NCI-H1436 treated with DMSO at 0.1 percent for 48 hours (cell line): ENCODE measurements at places on chromosomes 3 and 15.

DNA sequence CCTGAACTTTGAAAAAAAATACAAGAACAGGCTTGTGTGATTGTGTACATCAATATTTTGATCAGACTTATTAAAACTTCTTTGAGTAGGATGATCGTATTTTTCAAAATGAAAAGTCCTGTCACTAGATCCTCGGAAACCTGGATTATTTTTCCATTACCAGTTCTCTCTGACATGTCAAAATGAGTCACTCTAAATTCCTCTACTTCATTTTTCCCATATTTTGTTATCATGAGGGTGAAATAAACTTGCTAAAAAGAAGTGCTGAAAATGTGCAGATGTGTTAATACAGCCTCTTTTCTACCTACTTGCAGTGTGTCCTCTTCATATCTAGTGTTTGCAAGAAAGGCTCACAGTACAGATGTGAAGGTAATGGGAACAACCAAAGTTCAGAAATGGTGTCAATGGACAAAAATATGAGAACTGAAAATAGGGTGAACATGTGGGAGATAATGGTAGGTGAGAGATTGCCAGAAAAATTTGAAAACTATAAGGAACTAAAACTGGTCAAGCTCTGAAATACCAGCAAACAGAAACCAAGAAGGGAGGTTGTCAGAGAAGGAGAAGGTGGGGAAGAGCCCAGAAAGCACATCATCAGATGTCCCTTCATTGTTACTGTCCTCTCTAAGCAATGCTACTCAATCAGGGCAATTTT lies 108.2 kb downstream of the EOMES start:
- DNase-seq = no peak

DNA sequence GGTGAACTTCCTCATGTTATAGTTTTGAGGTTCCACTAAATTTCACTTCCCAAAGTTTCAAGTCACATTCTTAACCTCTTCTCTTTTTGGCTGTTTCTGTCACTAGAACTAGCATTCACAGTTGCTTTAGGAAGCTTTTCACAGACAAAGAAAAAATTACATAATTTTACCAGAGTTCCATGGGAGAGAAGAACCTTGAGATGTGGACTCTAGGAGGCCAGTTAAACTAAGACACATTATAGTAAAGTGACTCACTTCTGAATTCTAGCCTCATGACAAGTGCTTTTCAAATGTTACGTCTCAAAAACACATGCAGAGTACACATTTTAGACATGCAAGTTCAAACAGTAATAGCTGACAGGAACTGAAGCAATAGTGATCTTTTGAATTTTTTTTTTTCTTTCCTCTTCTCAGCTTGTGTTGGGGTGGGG lies 39.9 kb upstream of the LRTM1 start:
- no peak for DNase-seq

DNA sequence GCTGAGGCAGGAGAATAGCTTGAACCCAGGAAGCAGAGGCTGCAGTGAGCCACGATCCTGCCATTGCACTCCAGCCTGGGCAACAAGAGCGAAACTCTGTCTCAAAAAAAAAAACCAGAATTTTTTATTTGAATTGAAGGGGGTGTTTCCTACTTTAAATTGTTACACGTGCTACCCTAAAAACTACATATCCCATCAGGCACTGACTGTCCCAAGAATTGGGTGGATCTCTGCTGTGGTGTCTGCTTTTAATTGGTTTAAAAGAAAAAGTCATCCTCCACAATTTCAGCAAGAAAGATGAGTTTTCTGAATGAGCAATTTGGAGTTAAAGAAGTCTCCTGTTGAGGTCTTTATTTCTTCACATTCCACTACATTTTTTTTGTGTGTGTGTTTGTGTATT lies 2.1 kb downstream of the PDIA3 start:
- no peak for DNase-seq

DNA sequence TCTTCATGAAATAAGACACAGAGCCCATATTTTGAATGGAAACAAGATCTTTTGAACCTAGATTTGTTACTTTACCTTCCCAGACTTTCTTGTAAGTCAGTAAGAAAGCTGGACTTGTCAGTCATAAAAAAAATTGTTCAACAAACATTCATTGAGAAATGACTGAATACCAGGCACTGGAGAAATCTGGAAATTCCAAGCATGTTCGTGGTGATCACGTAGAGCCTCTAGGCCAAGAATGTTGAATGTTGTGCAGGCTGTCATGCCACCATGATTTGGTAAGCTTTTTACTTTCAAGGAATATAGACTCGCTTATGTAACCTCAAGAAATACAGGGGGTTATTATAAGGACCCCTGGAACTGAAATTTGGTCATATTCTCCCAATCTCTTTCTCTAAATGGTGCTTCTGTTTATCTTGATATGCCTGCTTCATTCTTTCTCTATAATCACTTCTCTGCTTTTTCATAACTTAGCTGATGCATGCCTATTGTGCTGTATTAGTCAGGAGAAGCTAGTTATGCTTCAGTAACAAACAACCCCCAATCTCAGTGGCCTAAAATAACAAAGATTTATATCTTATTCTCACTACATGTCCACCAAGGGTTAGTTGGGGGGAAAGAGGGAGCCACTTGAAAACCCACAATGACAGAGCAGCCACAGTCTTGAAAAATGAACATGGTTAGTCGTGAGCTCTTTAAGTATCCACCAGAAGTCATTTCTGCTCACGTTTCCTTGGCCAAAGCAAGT lies 3.4 kb upstream of the TPM1 start:
- DNase-seq = no peak

DNA sequence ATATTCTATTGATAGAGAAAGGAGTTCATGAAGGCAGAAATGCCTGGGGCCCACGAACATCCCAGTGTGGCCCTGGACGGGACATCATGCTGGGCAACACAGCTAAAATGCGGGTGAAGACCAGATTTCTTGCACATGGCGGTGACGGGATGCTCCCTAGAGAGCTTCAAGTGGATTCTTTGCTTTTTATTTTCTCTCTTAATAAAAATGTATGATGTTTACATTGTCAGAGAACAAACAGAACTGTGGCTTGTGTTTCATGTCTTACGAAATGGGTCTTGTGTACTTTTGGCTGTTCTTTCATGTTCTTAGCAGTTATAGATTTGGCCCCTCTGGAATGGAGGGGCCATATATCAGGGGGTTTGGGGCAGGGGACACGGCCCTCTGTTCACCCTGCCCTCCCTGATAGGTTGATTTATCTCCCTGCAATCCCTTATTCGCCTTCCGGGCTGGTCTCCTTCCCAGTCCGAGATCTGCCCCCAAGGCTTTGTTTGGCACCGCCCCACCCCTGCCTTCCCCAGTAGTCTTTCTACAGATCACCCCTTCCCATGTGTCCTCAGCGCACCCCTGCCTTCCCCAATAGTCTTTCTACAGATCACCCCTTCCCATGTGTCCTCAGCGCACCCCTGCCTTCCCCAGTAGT lies 68.7 kb upstream of the CGNL1 start:
- DNase-seq = no peak

GRCh38 chr3:88084097-88084501 lies 25.0 kb downstream of the ZNF654 start:
- DNase-seq = no peak

DNA sequence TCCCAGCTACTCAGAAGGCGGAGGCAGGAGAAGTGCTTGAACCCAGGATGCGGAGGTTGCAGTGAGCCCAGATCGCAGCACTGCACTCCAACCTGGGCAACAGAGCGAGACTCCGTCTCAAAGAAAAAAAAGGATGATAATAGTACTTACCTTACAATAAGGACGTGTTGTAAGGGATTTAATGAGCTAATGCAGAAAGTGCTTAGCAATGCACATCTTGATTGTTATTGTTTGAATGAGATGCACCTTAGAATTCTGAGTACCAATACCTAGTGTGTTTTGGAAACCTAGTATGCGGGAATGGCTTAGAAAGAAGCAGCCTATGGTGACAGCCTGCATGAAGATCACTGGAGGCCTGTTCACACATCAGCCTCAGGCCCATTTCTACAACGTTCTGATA lies 19.5 kb downstream of the SNUPN start:
- DNase-seq = no peak

GRCh38 chr3:127629467-127630403 lies 750 bp downstream of the PODXL2 start:
- no peak for DNase-seq

- no peak for DNase-seq
Measured at GRCh38 chr15:69784798-69785566, 312.7 kb downstream of the TLE3 start.

DNA sequence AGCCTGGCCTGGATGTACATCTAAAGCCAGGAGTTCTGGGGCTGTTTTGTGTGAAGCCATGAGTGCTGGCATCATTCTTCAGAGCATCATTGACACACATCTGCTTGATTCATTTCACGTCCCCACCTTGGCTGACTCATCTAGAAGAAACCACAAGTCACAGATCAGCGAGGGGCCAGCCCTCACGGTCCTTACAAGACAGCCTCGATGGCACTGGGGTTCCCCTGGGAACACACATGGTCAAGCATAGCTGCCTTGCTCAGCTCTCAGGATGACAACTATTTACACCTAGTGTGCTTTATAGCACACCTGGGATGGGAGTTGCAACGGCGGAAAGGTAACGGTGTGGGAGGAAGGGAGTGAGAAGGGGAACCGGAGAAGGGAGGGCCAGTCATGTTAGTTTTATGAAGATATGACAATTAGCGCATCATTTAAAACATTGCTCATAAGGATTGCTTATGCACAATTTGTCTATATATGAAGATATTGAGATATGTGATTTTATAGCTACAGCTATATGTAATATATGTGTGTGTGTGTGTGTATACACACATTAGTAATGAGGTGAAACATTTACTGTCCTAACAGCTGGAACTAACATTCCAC lies 227.1 kb downstream of the RPLP1 start:
- DNase-seq = no peak

DNA sequence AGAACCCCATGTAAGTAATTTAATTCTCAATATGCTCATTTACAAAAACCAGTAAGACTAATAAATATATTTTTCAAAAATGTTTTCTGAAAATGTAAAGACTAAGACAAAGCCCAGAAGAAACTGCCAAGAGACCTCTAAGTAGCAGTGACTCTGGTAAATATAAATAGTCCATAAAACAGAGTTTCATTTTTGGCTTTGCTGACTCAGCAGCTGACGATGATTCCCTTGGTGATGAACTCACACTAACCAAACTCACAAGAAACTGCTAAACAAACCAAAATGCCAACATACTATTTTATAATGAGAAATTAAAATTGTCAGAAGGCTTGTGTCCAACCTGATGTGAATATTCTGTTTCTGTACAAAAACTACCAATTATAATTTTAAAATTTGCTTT lies 31.5 kb upstream of the IMPG2 start:
- DNase-seq = no peak

DNA sequence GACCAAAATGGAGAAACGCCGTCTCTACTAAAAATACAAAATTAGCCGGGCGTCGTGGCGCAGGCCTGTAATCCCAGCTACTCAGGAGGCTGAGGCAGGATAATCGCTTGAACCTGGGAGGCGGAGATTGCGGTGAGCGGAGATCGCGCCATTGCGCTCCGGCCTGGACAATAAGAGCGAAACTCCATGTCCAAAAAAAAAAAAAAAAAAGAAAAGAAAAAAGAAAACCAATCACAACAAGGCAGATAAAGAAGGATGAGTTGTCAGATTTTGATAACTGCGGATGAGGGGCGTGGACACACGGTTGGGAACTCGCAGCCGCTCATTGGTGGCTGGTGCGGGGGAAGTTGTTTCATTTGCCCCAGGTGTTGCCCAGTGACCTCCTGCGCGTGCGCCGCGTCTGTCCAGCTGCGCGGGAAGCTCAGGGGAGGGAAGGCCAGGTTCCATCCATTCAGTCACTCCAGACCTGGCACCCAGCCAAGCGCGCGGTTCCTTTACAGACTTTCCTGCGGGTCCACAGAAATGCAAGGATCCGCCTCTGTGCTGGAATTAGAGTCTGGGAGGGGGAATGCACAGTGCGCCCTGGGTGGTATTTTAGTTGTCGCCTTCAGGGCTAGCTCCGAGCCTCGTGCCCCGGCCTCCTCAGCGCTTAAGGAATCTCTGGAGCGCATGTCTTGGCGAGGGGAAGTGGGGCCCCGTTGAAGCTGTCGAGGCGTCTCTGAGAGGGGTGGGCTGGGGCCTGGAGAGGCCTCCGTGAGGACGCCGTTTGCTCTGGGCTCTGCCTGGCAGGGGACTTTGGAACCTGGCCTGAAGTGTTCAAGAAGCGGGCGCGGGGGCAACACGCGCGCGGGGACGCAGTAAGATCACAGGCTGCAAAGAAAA lies 708 bp upstream of the GCHFR start:
- DNase-seq = peak; percentile 38

DNA sequence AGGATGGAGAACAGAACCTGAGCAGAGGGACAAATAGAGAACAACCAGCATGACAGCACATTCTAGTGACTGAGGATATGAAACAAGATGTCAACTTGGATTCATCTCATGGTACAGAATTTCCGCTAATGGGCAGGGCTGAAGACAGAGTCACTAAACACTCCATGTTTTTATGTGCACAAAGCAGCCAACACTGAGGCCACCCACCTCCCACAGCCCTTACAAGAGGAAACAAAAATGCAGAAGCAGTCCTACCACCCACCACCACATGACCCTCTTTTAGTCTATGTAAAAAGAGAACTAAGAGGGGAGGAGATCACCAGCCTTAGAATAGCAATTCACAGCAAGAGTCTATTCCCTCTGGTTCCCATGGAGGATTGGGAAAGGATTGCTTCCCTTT lies 131.4 kb upstream of the UBE2E2 start:
- no peak for DNase-seq

GRCh38 chr3:188322135-188322887 lies 168.4 kb downstream of the LPP start:
- DNase-seq = no peak

DNA sequence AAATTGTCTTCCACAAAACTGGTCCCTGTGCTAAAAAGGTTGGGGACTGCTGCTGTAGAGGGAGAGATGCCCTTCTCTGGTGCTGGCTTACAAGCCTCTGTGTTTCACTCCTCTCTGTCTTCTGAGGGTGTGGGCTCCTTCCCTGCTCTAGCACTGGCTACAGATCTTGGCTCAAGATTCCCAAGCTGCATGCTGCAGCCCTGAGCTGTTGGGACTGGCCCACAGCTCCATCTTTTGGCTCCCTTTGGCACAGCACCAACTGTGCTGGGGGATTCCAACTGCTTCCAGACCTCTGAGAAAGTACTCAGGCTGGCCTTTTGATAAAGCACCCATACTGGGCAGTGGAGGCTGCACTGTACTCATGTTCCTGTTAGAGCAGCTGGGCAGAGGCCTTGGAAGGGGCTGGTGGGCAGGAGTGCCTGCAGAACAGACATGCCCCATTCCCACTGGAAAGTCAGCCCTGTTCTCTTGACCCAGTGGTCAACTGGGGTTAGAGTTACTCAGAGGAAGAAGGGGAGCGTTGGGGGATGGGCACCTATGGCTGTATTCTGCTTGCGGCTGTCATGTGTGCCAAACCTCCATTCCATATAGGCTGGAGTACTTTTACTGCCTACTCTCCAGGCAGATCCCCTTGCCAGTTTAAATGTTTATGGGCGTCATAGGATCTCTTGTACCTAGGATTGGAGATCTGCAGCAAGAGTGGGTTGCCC lies 55.7 kb downstream of the GALK2 start:
- no peak for DNase-seq

DNA sequence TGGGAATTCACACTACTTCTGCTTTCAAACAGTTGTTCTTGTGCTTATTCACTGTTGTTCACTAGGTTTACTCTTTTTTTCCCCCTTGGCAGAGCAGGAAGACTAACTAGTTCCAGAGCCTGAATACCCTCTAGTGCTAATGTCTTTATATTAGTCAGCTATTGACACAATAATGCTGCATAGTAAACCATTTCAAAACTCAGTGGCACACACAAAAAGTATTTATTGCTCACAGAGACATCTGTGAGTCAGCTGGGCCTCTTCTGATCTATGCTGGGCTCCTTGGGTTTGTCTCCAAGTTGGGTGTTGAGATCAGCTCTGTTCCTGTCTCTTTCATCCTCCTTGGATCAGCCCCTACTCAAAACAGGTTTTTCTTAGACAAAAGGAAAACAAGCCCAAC lies 51.1 kb downstream of the RSRC1 start:
- no peak for DNase-seq
